Activated CD4-positive, alpha-beta T cell treated with anti-CD3 and anti-CD28 coated beads, Interleukin-2, amount 10 ng/mL, durations not matched to agents 7 days and 5 days (primary cell): ENCODE measurements at places on chromosomes 5 and 9.

GRCh38 chr9:109799792-109800191 lies 19.8 kb downstream of the PALM2AKAP2 start:
- no peak overlapping the region for H3K27ac ChIP-seq
- no peaks in the 10 kb centered on the region for H3K36me3 ChIP-seq
- H3K4me3 ChIP-seq, result no peak overlapping the region
- peaks cover 16% of the 10 kb centered on the region for H3K27me3 ChIP-seq
- DNase-seq, result no peak

DNA sequence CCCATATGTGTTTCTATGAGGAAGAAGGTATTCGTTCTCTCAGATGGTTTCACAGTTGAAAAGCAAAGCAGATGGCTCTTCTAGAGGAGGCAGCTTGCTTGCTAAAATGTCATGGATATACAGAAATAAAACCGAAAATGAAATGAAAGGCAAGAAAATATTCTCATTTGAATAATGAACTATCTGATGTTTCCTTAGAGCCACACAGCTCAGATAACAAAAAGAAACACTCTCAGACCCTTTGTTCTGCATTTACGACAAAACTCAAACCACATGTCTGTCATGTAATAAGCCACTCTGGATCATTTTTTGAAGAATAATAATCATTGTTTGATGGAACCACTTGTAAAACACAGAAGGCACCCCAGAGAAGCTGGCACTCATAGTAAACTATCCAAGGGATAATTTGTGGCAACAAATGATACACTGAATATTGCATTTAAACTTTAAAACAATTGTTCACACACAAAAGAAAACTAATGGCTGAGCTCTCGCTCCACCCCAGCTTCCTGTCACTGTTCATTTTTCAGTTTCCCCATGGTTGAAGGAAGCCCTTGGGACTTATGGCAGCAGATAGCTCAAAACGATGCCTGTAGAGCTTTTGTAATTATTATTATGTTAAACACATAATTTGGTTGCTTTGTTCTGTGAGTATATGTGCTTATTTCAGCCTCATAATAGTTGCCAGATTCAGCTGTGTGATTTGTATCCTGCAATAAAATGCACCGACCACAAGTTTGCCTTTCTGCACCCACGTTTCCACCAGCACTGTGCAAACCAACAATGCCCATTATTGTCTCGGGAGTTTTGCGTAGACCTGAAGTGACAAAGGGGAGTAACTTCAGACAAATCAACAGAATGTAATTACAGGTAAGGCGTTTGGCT lies 256.0 kb downstream of the TMEM167A start:
- no peak for DNase-seq
- H3K27me3 ChIP-seq, result no peaks in the 10 kb centered on the region
- peaks cover 7% of the 10 kb centered on the region for H3K4me1 ChIP-seq
- peak overlapping the region; percentile 61 for H3K27ac ChIP-seq
- H3K36me3 ChIP-seq, result no peaks in the 10 kb centered on the region
- no peak overlapping the region for H3K4me3 ChIP-seq

GRCh38 chr9:130782886-130783530 lies 52.0 kb upstream of the ABL1 start:
- H3K36me3 ChIP-seq, result no peaks in the 10 kb centered on the region
- H3K27ac ChIP-seq, result no peak overlapping the region
- H3K4me1 ChIP-seq, result no peaks in the 10 kb centered on the region
- H3K27me3 ChIP-seq, result no peaks in the 10 kb centered on the region

GRCh38 chr5:88952344-88952743 lies 69.4 kb upstream of the MEF2C start:
- no peak overlapping the region for H3K4me3 ChIP-seq
- H3K27ac ChIP-seq, result no peak overlapping the region
- no peak for DNase-seq
- no peaks in the 10 kb centered on the region for H3K36me3 ChIP-seq
- no peaks in the 10 kb centered on the region for H3K4me1 ChIP-seq

DNA sequence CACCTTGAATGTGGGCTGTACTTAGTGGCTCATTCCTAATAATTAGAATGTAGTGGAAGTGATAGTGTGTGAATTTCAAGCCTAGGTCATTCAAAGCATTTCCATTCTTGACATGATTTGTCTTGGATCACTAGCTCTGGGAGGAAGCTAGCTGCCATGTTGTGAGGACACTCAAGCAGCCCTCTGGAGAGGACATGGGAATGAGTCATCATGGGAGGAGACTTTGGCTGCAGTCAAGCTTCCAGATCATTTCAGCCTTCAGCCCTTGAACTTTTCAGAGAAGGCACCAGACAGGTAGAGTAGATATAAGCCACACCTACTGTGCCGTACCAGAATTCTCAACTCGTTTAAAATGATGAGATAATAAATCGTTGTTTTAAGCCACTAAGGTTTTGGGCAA lies 506.9 kb downstream of the ZNF608 start:
- no peak for DNase-seq
- no peak overlapping the region for H3K27ac ChIP-seq
- H3K36me3 ChIP-seq, result no peaks in the 10 kb centered on the region
- H3K27me3 ChIP-seq, result no peaks in the 10 kb centered on the region
- H3K4me3 ChIP-seq, result no peak overlapping the region

- H3K36me3 ChIP-seq, result no peaks in the 10 kb centered on the region
- H3K4me3 ChIP-seq, result no peak overlapping the region
- no peaks in the 10 kb centered on the region for H3K4me1 ChIP-seq
- H3K27me3 ChIP-seq, result no peaks in the 10 kb centered on the region
- H3K27ac ChIP-seq, result no peak overlapping the region
Observed at GRCh38 chr9:107929443-107929842, 439.9 kb upstream of the KLF4 start.

- DNase-seq, result no peak
- no peaks in the 10 kb centered on the region for H3K36me3 ChIP-seq
Observed at GRCh38 chr5:117954331-117954730, 1034.0 kb downstream of the DTWD2 start.

- H3K4me1 ChIP-seq, result peaks cover 42% of the 10 kb centered on the region
- peaks cover 77% of the 10 kb centered on the region for H3K36me3 ChIP-seq
- DNase-seq, result no peak
Observed at GRCh38 chr9:127448112-127448805, 2.9 kb downstream of the RPL12 start.

- no peaks in the 10 kb centered on the region for H3K4me1 ChIP-seq
- no peak for DNase-seq
- no peaks in the 10 kb centered on the region for H3K36me3 ChIP-seq
- H3K4me3 ChIP-seq, result no peak overlapping the region
Observed at GRCh38 chr5:97452646-97453045, 269.6 kb upstream of the RIOK2 start.

DNA sequence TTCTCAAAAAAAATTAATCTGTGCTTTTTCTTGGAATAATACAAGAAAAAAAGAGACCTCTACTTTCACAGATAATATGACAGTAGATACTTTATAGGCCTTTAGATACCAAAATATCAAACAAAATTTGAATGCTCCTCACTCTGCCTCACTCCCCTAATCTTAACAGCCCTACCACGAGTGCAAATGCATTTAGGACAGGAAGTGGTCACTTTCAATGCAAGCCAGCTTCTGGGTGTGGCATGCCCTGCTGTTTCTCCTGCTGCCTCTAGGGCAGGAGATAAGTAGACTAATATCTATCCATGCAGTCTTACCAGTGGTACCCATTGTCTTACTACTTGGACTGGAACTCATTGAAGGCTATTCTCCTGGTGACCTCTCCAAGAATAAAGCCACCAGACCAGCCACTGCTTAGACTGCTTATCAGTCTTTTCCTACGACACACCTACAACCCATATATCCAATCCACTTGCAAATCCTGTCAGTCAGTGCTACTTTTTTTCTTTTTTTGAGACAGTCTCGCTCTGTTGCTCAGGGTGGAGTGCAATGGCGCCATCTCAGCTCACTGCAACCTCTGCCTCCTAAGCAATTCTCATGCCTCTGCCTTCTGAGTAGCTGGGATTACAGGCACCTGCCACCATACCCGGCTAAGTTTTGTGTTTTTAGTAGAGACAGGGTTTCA lies 23.0 kb downstream of the FRRS1L start:
- peaks cover 11% of the 10 kb centered on the region for H3K27me3 ChIP-seq
- H3K36me3 ChIP-seq, result no peaks in the 10 kb centered on the region
- peak overlapping the region; percentile 47 for H3K27ac ChIP-seq

- DNase-seq, result no peak
- no peak overlapping the region for H3K27ac ChIP-seq
- H3K4me1 ChIP-seq, result peaks cover 11% of the 10 kb centered on the region
Observed at GRCh38 chr5:59767681-59768151, 125.8 kb downstream of the PDE4D start.

DNA sequence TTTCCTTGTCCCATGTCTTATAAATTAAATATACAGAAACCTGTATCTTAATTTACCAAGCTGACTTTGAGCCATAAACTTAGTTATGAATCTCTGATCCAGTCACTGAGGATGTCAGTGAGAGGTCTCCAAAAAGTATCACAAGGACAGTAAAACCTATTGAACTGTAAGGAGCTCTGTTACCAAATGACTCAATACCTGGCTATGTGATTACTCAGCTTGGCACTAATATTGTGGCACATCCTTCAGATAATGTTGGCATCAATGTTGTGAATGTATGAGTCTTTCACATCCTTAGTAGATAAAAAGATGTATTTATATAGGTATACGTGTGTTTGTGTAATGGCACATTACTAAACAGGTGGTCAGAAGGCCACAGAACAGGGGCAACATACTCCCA lies 18.0 kb upstream of the CAPSL start:
- no peak for DNase-seq
- H3K4me1 ChIP-seq, result no peaks in the 10 kb centered on the region
- H3K36me3 ChIP-seq, result no peaks in the 10 kb centered on the region
- H3K27ac ChIP-seq, result no peak overlapping the region

DNA sequence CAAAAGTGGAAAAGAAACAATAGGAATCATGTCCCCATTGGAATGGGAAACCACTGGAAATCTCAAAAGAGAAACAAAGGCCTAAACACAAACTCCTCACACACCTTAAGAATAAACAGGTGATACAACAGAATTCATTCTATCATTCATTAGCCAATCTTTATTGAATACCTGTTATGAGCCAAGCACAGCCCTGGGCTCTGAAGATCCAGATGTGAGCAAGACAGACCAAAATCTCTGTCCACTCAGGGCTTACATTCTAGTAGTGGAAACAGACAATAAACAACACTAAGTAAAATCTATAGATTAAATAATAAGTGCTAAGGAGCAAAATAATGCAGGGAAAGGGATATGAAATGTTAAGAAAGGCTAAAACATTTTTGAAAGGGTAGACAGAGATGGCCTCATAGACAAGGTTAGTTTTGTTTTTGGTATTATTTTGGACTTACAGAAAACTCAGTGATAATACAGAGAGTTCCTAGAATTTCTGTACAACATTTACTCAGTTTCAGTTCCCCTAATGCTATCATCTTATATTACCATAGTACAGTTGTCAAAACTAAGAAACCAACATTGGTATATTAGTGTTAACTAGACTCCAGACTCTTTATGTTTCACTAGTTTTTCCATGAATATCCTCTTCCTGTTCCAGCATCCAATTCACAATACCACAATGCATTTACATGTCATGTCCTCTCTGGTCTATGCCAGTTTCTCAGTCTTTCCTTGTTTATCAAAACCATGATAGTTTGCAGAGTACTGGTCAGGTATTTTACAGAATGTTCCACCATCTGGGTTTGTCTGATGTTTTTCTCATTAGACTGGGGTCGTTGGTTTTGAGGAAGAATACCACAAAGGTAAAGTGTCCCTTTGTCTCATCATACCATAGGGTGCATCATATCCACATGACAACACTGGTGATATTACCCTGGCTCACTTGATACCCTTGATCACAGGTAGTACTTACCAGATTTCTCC lies 103.7 kb downstream of the SIL1 start:
- H3K4me3 ChIP-seq, result no peak overlapping the region
- peaks cover 3% of the 10 kb centered on the region for H3K27me3 ChIP-seq
- no peak overlapping the region for H3K27ac ChIP-seq
- no peak for DNase-seq
- peaks cover 5% of the 10 kb centered on the region for H3K4me1 ChIP-seq
- H3K36me3 ChIP-seq, result no peaks in the 10 kb centered on the region

GRCh38 chr5:119338326-119338946 lies 17.4 kb upstream of the TNFAIP8 start:
- H3K4me3 ChIP-seq, result peak overlapping the region; percentile 84
- no peaks in the 10 kb centered on the region for H3K27me3 ChIP-seq
- peaks cover 72% of the 10 kb centered on the region for H3K36me3 ChIP-seq
- H3K4me1 ChIP-seq, result peaks cover 78% of the 10 kb centered on the region
- H3K27ac ChIP-seq, result peak overlapping the region; percentile 91
